ENCODE measurements at places on chromosomes 11 and 22. TPM values are rescaled to one million over a fixed set of nuclear protein-coding genes. Genes with fewer than 3 reads are reported as not detected.

EHD1 gene
- total RNA-seq: 145 TPM

SYCE3 gene
- total RNA-seq: not detected

RPS6KA4 gene
- 30.8 TPM for total RNA-seq

EIF3L gene
- total RNA-seq: 374 TPM

CYTH4 gene
- 160 TPM for total RNA-seq

MYOD1 gene
- total RNA-seq: not detected

KRTAP5-10 gene
- not detected for total RNA-seq

OR5T3 gene
- total RNA-seq: not detected

MFRP gene
- not detected for total RNA-seq

SDHAF2 gene
- 52.9 TPM for total RNA-seq

MACROD1 gene
- total RNA-seq: 5.6 TPM

Data from T-helper 1 cell treated with Interleukin-12 subunit alpha and Interleukin-12 subunit beta and Interleukin-4 antibody, amounts not matched to agents 30 ng/mL and 1 ng/mL, for 36 hours (primary cell).